ENCODE measurements at places on chromosomes 7 and 10.
A peak's percentile ranks its signal among the peaks of the same experiment; 100 is the strongest.

DNA sequence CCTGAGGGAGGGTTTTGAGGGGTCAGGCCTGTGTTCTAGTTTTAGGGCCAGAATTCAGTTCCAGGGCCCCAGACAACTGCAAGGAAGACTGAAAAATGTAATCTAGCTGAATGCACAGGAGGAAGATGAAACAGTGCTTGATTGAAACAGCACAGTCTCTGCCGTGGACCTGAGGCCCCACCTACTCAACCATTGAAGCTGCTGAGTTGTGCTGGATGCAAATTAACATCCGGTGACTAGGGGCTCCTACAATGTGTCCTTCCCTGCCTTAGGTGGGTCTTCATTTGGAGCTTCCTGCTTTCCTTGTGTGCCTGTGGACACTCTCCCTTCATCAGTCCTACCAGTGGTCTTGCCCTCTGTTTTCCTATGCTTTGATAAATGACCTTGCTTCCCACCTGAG is 5.7 kb downstream of the GLRX3 start:
- no peak for DNase-seq

DNA sequence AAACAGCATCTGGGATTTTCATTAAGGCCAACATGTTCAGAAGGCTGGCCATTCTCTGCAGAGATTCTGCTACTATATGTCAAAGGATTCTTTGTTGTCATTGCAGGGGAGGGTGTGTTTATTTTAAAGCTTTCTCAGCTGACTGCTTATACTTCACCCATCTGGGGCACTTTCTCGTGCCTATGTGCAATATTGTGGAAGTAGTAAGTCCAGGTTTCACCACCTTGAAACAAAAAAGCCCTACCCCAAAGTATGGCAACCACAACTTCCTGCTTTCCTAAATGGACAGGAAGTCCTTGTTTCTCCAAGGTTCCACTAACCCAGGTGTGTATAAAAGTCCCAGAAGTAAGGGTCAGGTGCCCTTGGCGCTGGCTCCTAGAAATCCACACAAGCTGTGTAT is 58.7 kb upstream of the COL1A2 start:
- DNase-seq: no peak

- no peak for DNase-seq
Observed at GRCh38 chr7:21565614-21566013, 22.8 kb downstream of the DNAH11 start.

DNA sequence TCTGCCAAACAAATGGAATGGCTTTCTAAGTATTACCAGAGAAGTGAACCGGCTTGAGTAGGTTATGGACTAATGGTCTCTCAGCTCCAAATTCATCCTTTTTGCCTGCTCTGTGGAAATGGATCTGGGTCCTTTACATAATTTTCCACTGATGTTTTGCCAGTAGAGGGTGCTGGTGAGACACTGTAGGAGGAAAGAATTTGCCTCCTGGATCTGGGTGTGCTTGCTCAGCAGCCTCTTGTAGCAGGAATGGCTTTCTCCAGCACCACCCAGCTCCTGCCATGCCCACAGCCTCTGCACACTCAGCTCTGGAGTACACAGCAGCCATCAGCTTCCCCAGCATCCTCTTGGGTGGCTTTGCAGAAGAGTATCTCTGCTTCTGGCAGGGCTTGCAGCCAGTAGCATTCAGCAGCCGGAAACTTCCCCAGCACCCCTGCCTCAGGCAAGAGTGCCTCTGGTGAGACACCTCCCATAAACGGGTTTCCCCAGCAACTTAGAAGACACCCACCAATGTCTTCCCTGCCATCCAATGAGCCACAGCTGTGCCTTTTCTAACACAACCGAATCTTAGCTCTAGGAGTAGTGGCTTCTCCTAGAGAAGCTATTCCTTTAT is 235.0 kb upstream of the PLPP4 start:
- peak; percentile 70 for DNase-seq

DNA sequence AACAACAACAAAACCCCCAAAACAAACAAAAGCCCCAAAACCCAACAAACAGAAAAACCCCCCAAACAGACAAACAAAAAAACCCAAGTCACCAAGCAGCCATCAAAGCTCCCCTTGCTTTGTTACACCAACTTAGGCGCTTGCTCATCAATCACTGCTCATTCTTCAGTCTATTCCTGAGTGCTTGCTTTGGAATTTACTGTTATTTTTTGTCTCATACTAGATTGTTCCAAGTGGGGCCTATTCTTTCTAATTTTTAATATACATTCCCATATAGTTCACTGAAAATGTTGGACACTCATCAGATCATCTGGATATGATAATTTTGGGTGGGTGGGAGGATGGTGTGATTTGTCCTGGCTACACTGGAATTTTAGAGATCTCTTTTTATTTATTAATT is 126.0 kb upstream of the JCAD start:
- DNase-seq: no peak

Data from Kasumi-1 (cell line).